ENCODE measurements at places on chromosomes 2 and 18.
A peak's percentile ranks its signal among the peaks of the same experiment; 100 is the strongest.

DNA sequence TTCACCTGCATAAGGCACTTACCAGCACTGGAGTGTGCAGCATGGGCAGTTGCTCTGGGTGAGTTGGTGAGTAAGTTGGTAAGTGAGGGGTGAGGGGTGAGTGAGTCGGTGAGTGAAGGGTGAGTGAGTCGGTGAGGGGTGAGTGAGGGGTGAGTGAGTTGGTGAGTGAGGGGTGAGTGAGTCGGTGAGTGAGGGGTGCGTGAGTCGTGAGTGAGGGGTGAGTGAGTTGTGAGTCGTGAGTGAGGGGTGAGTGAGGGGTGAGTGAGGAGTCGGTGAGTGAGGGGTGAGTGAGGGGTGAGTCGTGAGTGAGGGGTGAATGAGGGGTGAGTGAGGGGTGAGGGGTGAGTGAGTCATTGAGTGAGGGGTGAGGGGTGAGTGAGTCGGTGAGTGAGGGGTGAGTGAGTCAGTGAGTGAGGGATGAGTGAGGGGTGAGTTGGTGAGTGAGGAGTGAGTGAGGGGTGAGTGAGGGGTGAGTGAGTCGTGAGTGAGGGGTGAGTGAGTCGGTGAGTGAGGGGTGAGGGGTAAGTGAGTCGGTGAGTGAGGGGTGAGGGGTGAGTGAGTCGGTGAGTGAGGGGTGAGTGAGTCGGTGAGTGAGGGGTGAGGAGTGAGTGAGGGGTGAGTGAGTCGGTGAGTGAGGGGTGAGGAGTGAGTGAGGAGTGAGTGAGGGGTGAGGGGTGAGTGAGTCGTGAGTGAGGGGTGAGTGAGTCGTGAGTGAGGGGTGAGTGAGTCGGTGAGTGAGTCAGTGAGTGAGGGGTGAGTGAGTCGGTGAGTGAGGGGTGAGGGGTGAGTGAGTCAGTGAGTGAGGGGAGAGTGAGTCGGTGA lies 17.1 kb downstream of the THAP4 start:
- no peak for DNase-seq

DNA sequence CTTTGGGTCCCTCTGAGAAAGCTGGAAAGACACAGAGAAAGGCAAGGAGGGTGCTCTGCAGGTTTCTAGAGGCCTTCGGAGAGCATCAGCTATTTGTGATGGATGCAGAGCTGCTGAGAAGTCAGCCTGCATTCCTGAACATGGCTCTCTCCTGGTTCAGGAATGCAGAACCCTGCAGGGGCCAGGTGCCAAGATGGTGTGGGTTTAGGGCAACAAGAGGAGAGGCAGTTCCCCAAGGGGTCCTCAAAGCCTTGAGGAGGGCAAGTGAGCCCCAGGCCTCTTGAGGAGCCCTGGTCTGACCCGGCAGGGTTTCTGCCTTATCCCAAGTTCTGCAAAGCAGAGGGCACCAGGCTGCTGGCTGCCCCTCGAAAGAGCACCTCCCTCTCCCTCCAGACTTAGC lies 93.3 kb downstream of the HS1BP3 start:
- no peak for DNase-seq

GRCh38 chr2:3584076-3584475 lies 9.0 kb downstream of the RPS7 start:
- DNase-seq: no peak

- DNase-seq: no peak
These were observed 7.8 kb upstream of the LCLAT1 start for GRCh38 chr2:30439296-30439695.

- DNase-seq: no peak
These were observed 18.9 kb downstream of the SLC8A1 start for GRCh38 chr2:40432921-40433483.

GRCh38 chr18:48374423-48375149 lies 34.6 kb downstream of the ZBTB7C start:
- DNase-seq: no peak

DNA sequence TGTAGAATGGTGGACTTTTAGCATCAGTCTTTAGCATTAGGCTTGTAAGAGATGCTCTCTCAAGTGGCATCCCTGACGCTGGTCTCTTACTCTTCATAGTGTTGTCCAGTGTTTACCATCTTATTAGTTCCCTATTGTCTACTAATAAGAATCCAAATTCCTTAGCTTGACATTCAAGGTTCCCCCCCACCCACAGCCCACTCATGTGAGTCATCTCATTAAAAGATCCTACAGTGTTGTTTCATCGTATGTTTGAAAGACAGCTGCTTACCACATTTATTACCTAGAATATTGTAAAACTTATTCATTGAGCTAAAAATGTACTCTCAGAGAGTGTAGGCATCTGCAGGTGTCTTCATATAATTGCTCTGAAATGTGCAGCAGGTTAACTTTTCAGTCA lies 28.5 kb downstream of the EIF5B start:
- no peak for DNase-seq

GRCh38 chr2:71697106-71698004 lies 244.0 kb downstream of the DYSF start:
- DNase-seq: no peak

- no peak for DNase-seq
These were observed 145.2 kb downstream of the ICOS start for GRCh38 chr2:204081487-204082425.

GRCh38 chr2:217789736-217790181 lies 213.0 kb downstream of the TNS1 start:
- DNase-seq: no peak

DNA sequence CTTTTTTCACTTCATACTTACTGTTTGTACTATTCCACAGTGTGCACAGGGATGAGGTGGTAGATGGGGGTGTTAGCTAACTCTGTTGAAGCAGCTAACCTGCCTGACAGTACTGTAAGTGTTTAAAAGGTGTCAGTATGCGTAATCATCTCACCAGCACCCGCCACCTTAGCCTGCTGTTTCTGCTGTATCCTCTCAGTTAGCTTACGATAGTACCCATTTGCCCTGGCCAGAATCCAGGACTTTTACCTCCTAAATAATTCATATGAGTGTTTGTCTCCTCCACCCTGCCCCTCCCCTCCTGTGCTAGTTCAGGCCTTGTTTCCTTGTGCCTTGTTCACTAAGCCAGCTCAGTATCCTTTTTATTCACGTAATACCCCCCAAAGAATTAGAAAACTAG lies 34.2 kb downstream of the TRAPPC12 start:
- DNase-seq: no peak

- DNase-seq: no peak
These were observed 23.4 kb upstream of the C1D start for GRCh38 chr2:68086166-68086565.

DNA sequence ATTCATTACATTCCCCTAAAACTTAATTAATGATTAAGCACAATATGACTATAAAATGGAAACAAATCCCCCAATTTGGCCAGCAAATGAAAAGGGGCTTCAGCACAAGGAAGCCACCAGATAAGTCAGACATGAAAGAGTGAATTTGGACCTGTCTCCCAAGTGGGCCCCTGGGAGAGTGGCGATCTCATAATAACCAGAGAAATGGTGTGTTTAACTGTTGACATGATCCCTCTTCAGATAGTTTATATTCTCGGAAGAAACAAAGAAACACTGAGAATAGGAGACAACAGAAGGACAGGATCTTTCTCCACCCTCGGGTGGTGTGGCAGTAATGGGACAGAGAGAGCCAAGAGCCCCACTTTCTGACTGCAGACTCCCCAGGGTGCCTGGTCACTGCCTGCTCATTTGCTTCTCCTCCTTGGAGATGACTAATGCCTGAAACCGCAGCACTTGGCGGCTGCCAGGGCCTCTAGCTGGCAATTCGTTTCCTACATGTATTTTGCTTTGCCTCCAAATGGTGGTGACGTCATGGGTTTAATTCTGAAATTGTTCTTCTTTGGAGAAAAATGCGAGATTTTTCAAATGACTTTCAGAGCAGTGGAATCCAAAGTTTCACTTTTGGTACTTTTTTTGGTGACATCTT lies 46.4 kb upstream of the SPP2 start:
- DNase-seq: peak; percentile 95

- DNase-seq: no peak
These were observed 1288.7 kb downstream of the CNTNAP5 start for GRCh38 chr2:125313806-125314205.

GRCh38 chr2:227406177-227407031 lies 18.7 kb upstream of the SCYGR1 start:
- peak; percentile 99 for DNase-seq

GRCh38 chr2:219430633-219431615 lies 3.7 kb upstream of the SPEG start:
- peak; percentile 72 for DNase-seq

DNA sequence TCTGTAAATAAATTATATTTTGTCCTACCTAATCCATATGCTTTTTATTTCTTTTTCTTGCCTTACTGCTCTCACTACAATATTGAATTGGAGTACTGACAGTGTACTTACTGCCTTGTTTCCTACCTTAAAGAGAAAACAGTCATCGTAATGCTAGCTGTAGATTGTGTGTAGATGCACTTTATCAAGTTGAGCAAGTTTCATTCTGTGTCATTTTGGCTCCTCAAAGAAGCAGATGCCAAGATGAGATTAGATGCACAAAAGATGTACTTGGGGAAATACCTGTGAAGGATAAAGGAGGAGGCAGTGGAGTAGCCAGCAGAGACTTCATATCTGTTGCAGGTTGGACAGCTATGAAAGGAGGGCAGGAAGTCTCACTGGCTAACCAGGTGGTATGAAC lies 145.5 kb downstream of the FTCDNL1 start:
- DNase-seq: no peak

DNA sequence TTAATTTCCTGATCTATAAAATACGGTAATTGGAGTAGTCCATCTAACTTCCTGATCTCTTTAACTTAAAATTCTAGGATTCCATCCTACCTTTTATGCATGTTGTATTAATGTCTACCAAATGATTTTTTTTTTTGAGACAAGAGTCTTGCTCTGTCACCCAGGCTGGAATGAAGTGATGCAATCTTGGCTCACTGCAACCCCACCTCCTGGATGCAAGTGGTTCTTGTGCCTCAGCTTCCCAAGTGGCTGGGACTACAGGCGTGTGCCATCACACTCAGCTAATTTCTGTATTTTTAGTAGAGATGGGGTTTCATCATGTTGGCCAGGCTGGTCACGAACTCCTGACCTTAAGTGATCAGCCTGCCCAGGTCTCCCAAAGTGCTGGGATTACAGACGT lies 47.8 kb downstream of the CFAP36 start:
- no peak for DNase-seq

- DNase-seq: peak; percentile 39
These were observed 96.0 kb downstream of the HNMT start for GRCh38 chr2:138060301-138060635.

- DNase-seq: peak; percentile 56
These were observed 79.3 kb downstream of the ABI2 start for GRCh38 chr2:203407496-203407895.

DNA sequence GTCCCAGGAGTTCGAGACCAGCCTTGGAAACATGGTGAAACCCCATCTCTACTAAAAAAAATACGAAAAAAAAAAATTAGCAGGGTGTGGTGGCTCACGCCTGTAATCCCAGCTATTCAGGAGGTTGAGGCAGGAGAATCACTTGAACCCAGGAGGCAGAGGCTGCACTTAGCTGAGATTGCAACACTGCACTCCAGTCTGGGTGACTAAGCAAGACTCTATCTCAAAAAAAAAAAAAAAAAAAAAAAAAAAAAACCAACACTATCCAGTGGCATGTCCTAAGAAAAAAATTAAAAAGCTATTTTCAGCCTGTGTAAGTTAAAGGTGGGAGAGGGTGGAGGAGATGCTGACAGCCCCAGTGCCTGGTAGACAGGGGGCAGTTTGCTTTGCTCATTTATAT lies 32.2 kb upstream of the REL start:
- DNase-seq: peak; percentile 23

- DNase-seq: no peak
These were observed 645 bp downstream of the MIB1 start for GRCh38 chr18:21741312-21741561.

- DNase-seq: no peak
These were observed 167.4 kb downstream of the SPAG16 start for GRCh38 chr2:213451542-213452239.

DNA sequence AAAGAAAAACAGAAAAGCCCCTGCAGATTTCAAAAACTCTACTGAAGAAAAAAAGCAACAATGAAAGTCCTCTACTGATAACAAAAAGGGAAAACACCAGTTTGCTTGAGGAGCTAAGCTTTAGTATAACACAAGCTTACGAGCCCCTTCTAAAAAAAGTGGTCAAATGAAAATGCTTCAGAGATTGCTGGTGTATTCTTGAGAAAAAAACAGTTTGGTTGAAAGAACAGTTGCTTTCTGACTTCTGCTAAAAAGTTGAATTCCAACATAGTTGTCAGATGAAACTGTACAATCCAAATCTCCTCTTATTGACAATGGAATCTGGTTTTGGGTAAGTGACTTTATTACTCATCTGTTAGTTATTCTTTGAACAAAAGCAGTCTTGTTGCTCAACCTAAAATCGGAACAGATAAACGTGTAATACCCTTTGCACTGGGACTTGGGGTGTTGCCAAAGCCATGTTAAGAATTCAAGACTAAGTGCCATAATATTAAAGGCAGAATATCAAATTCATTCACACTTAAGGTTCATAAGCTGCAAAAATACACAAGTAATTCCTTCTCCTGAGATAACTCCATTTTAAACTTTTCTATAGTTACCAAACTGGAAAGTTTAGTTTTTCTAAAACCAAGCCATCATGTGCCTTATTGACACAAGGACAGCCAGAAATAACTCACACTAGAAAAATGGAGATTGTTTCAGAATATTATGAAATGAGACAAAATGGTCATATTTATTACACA lies 45.3 kb upstream of the SPAG16 start:
- DNase-seq: peak; percentile 91

GRCh38 chr2:43541165-43541564 lies 54.7 kb downstream of the THADA start:
- peak; percentile 17 for DNase-seq

GRCh38 chr2:86337244-86337835 lies at the start of gene REEP1:
Gene REEP1, minus strand, starts transcription at chr2:86337626. Its CDS starts 116 bp downstream, at chr2:86337510.
- peak; percentile 42 for DNase-seq

DNA sequence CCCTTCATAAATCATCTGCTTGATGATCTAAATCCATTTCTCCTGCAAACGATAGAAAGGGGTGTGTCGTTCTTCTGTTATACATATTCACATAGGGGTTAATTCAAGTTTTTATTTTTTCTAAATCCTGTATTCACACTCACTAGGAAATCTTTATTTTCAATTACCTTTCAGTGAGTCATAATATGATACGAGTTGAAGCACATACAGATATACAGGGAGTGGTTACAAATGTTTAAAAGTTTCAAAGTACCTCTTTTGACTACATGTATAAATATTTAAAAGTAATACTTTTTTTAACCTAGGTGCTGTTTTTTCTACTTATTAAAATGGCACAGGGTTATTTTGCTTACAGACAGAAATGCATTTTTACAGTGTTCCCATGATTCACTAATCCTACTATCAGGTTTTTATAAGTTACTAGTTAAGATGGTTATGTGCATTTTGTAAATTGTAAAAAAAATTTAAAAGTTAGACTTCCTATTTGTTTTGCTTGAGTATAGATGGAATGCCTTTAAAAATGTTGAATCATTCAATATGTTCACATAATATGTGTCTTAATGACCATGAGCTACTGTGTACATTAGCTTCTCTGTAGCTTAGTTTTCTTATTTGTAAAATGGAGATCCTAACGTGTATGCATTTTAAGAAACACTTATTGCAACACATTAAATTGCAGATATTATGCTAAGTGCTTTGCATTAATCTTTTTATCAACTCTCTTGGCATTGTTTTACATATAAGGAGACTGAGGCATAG lies 1378.1 kb downstream of the DSC3 start:
- DNase-seq: no peak

All from adipocyte (in vitro differentiated cells).